ENCODE measurements at places on chromosomes 12 and 14. TPM values are rescaled to one million over a fixed set of nuclear protein-coding genes. Genes with fewer than 3 reads are reported as not detected.

The HOXC9 gene
- not detected for total RNA-seq

GRCh38 chr14:104724981-104725771 lies 1.1 kb downstream of the ADSS1 start:
- peaks cover 2% of the 10 kb centered on the region for H3K4me1 ChIP-seq
- no peaks in the 10 kb centered on the region for H3K36me3 ChIP-seq
- peak overlapping the region; percentile 52 for H3K4me3 ChIP-seq
- DNase-seq = peak; percentile 60
- peaks cover 11% of the 10 kb centered on the region for H3K27me3 ChIP-seq
- H3K27ac ChIP-seq = no peak overlapping the region

The PTPRR gene
- 0.34 TPM for total RNA-seq

DNA sequence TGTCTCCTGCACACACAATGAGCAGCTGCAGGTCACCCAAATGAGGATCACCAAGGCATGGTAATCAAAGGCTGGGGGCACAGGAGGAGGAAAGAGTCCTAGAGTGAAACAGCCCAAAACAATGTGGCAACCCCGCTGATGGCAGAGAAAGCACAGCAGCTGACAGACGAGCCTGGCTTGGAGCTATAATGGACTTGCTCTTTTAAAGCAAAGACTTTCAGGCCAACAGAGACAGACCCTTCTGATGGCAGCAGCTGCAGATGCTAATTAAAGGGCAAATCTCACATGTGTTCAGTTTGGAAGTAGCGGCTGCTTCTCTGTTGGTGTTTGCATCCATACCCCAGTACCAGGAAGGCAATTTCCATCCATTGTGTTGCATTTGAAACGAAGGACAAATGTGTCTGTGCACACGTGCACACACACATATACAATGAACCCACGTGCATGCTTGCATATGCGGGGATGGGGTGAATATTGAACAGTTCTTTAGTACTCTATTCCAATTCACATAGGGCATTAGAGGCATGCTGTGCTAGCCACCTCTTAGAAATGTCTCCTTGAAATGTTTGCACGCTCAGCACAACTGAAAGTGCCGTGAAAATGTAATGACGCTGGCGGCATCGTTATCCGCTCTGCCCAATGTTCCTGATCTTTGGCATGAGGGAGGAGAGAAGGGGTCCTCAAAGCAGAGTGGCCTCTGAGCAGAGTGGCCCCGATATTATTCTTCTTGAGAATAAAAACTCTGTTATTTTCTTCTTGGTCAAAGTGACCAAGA lies 38.1 kb downstream of the CIT start:
- no peak overlapping the region for H3K4me3 ChIP-seq
- peaks cover 4% of the 10 kb centered on the region for H3K27me3 ChIP-seq
- peaks cover 5% of the 10 kb centered on the region for H3K4me1 ChIP-seq
- no peak overlapping the region for H3K27ac ChIP-seq

The GLIPR1 gene
- total RNA-seq = 0.25 TPM

The PLEKHG7 gene
- total RNA-seq = not detected

The GPATCH2L gene
- total RNA-seq = 115 TPM

DNA sequence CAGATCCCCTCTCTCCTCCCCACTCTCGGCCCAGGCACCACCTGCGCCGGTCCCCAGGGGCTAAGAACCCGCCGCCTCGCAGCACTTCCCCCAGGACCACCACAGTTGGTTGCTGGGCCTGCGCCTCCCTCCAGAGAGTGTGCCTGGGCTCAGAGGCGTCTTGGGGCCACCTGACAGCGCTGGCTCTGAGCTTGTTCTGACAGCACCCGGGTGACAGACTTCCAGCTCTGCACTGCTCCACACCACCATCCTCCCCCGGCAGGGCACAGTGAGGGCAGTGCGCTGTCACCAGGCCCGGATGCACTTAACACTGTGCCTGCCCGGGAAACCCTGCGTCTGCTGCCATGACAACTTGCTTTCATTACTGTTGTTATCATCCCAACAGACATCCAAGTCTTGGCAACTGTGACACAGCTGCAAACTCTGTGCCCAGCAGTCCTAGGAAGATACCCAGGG lies 6.6 kb downstream of the BRF1 start:
- no peak for DNase-seq
- peaks cover 11% of the 10 kb centered on the region for H3K4me1 ChIP-seq
- H3K4me3 ChIP-seq = peak overlapping the region; percentile 64
- H3K27ac ChIP-seq = peak overlapping the region; percentile 65
- H3K27me3 ChIP-seq = peaks cover 5% of the 10 kb centered on the region

DNA sequence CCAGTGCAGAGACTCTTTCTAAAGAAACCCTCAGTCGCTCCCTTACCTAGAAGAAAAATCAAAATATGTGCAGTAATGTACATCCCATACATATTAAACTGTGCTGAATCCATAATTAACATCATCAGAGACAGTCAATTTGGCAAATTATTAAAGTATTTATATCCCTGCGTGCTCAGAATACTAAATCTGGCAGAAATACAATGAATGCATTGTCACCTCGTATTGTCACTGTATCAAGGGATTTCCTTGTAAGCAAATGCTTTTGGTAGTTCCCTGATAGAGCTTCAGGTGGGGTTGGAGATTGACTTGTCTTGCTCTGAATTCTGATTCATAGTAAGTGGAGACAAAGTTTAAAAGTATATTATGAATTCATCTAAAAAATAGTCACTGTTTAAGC lies 319.1 kb downstream of the PPFIA2 start:
- no peaks in the 10 kb centered on the region for H3K4me1 ChIP-seq
- H3K27me3 ChIP-seq = no peaks in the 10 kb centered on the region
- no peak overlapping the region for H3K27ac ChIP-seq
- no peaks in the 10 kb centered on the region for H3K36me3 ChIP-seq

- H3K4me1 ChIP-seq = peaks cover 11% of the 10 kb centered on the region
- DNase-seq = peak; percentile 28
- peak overlapping the region; percentile 45 for H3K27ac ChIP-seq
- no peaks in the 10 kb centered on the region for H3K36me3 ChIP-seq
- peaks cover 2% of the 10 kb centered on the region for H3K27me3 ChIP-seq
Observed at GRCh38 chr12:120710805-120711296, 593 bp downstream of the UNC119B start.

DNA sequence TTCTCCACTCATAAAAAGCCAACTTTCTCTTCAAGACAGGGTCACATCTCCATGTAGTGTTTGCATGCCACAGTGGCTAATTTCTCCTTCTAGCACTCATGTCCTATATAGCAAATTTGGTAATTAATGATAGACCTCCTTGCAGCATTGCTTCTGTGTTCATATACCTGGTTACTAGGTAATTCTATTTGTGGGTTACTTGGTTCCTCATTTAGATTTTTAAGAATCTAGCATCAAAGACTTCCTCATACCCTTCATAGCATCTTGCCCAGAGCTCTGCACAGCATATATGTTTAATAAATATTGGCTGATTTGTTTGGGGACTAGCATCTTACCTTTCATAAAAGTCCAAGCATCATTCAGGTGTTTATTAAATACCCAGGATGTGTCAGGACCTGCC lies 152.1 kb downstream of the DUSP6 start:
- no peak overlapping the region for H3K4me3 ChIP-seq
- DNase-seq = no peak
- H3K4me1 ChIP-seq = no peaks in the 10 kb centered on the region

The EML1 gene
- total RNA-seq = 73.6 TPM

The LBHD2 gene
- not detected for total RNA-seq
